ENCODE measurements at places on chromosomes 5 and 9. TPM values are rescaled to one million over a fixed set of nuclear protein-coding genes. Genes with fewer than 3 reads are reported as not detected.
A peak's percentile ranks its signal among the peaks of the same experiment; 100 is the strongest.

Gene FBXW2
- total RNA-seq, result 46.0 TPM

DNA sequence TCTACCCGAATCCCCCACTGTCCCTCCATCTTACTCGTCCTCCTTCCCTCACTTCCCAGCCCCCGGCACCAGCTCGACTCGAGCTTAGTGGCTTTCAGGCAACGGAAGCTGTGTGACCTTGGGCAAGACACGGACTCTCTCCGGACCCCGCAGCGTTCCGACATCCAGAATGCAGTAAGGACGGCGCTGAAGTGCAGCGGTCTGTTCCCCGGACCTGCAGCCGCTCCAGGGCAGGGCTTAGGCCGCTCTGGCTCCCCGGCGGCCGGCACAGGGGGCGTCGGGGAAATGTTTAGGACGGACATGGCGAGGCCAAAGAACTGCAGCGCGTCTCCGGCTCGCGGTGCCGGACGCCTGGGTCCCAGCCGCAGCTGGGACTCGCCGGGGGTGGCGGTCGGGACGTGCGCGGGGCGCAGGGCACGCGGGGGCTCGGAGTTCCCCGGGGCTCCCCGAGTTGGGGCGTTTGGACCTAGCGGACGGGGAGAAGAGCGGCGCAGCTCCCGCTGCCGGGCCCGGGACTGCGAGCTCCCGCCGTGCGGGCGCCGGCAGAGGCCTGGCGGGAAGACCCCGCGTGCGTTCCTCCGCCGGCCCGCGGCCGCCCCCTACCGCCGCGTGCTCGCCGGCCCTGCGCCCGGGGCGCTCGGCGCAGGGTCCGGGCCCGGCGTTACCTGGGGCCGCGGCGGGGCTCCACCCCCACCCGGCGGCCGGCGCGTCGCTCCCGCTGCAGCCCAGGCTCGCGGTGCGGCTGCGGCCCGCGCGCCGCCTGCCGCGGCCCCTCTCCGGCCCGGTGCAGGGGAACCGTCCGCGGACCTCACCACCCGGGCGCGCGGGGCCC is 5.6 kb upstream of the RNF44 start:
- H3K27ac ChIP-seq, result peak overlapping the region; percentile 86
- H3K4me3 ChIP-seq, result peak overlapping the region; percentile 89
- DNase-seq, result no peak
- no peaks in the 10 kb centered on the region for H3K36me3 ChIP-seq

DNA sequence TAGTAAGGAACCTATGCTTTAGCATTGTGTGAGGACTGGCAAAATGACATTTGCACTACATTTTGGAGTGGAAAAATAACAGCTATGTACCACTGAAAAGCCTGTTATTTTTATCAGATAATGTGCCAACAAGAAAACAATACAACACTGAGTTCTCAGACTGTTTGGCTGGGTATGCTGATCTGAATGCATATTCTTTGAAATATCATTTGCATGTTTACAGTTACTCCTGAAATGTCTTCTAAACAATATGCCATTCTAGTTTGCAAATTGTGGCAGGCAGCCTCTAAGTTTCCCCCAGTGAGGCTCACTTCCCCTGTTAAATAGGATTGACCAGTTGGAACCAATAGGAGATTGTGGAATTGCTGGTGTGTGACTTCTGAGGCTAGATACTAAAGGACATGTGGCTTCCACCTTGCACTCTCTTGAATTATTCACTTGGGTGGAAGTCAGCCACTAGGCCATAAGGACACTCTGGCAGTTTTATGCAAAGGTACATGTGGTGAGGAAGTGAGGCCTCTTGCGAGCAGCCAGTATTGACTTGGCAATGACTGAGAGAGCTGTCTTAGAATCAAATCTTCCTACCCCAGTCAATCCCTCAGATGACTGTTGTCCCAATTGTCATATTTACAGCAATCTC is 250.4 kb upstream of the PCSK5 start:
- no peak overlapping the region for H3K4me3 ChIP-seq
- DNase-seq, result no peak
- H3K36me3 ChIP-seq, result no peaks in the 10 kb centered on the region
- no peak overlapping the region for H3K27ac ChIP-seq
- no peaks in the 10 kb centered on the region for H3K27me3 ChIP-seq

- DNase-seq, result no peak
These were observed 10.5 kb downstream of the ZDHHC12 start for GRCh38 chr9:128713411-128713780.

GRCh38 chr9:136488247-136489214 is 5.7 kb upstream of the SEC16A start:
- H3K4me1 ChIP-seq, result peaks cover 8% of the 10 kb centered on the region
- H3K4me3 ChIP-seq, result no peak overlapping the region

GRCh38 chr5:82332886-82333615 is 54.9 kb upstream of the RPS23 start:
- DNase-seq, result no peak
- no peak overlapping the region for H3K27ac ChIP-seq
- H3K4me1 ChIP-seq, result no peaks in the 10 kb centered on the region
- H3K4me3 ChIP-seq, result no peak overlapping the region
- H3K27me3 ChIP-seq, result 0 out of 2 replicates have a peak, but pooled peaks cover 3% of the 10 kb centered on the region

Gene TAF11L5
- not detected for total RNA-seq

Gene DIRAS2
- 0.03 TPM for total RNA-seq

DNA sequence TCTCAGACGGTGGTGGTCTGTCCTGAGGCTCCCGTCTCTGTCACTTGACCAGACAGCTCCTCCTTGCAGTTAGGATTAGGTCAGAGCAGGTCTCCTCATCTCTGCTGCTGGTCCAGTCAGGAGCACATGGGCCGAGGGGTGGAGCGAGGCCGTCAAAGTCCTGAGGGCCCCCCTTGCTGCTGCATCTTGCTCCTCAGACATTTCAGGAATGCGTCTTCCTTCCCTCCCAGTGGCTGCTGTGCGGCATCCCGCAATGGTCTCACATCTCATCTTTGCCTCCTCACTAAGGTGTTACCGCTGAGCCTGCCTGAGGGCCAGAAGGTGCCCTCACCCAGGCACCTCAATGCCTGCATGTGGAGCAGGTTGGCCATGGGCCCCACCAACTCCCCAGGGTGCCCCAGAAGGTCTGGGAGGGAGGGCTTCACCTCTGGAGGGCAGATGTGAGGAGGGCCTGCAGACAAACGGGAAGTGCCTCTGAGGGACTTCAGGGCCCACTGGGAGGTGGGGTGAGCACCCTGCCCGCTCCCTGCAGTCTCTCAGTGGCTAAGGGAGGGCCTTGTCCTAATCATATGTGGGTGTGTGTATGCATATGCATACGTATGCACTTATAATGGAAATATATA is 137.7 kb upstream of the LMX1B start:
- DNase-seq, result no peak
- no peak overlapping the region for H3K4me3 ChIP-seq
- H3K27me3 ChIP-seq, result no peaks in the 10 kb centered on the region
- H3K4me1 ChIP-seq, result no peaks in the 10 kb centered on the region
- no peaks in the 10 kb centered on the region for H3K36me3 ChIP-seq

GRCh38 chr5:31197183-31197582 is 3.7 kb downstream of the CDH6 start:
- no peak overlapping the region for H3K4me3 ChIP-seq
- DNase-seq, result no peak
- no peaks in the 10 kb centered on the region for H3K36me3 ChIP-seq

- no peak overlapping the region for H3K4me3 ChIP-seq
- no peak for DNase-seq
- no peaks in the 10 kb centered on the region for H3K4me1 ChIP-seq
- no peak overlapping the region for H3K27ac ChIP-seq
- no peaks in the 10 kb centered on the region for H3K27me3 ChIP-seq
These were observed 22.0 kb downstream of the ALDH1A1 start for GRCh38 chr9:72930828-72931227.

DNA sequence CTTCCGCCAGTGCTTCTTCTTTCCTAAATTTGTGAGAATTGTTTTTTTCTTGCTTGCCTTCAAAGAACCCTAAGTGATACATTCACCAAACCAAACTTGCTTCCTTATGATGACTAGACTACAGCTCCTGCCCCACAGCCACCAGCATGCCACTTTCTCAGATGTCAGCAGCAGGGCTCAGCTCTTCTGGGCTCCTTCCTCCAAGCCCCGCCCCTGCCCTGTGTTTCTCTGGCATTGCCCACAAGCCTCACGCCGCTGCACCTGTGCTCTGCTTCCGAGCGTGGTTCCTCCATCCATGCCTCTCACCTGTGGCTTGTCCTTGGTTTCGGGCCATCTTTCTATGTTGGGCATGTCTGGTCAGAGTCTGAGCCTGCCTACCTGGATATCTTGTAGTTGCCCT is 10.6 kb downstream of the UNC5A start:
- no peaks in the 10 kb centered on the region for H3K4me1 ChIP-seq
- DNase-seq, result no peak
- no peaks in the 10 kb centered on the region for H3K27me3 ChIP-seq
- H3K36me3 ChIP-seq, result no peaks in the 10 kb centered on the region

- peak overlapping the region; percentile 25 for H3K4me3 ChIP-seq
- H3K36me3 ChIP-seq, result no peaks in the 10 kb centered on the region
- H3K27ac ChIP-seq, result no peak overlapping the region
- no peaks in the 10 kb centered on the region for H3K4me1 ChIP-seq
- DNase-seq, result no peak
These were observed 579 bp upstream of the ASTN2 start for GRCh38 chr9:117415358-117415914.

- peaks cover 6% of the 10 kb centered on the region for H3K4me1 ChIP-seq
- H3K36me3 ChIP-seq, result no peaks in the 10 kb centered on the region
- peak; percentile 60 for DNase-seq
- H3K4me3 ChIP-seq, result no peak overlapping the region
- no peaks in the 10 kb centered on the region for H3K27me3 ChIP-seq
- H3K27ac ChIP-seq, result peak overlapping the region; percentile 64
These were observed 52.8 kb downstream of the CAST start for GRCh38 chr5:96714951-96715451.

Gene NOXA1
- total RNA-seq, result 3.7 TPM

Gene GRM6
- not detected for total RNA-seq

- H3K27me3 ChIP-seq, result no peaks in the 10 kb centered on the region
- no peaks in the 10 kb centered on the region for H3K4me1 ChIP-seq
- H3K36me3 ChIP-seq, result no peaks in the 10 kb centered on the region
- DNase-seq, result no peak
- H3K27ac ChIP-seq, result no peak overlapping the region
These were observed 195.0 kb upstream of the GHR start for GRCh38 chr5:42228279-42228678.

Gene GABRB2
- not detected for total RNA-seq

Gene PPP3R2
- not detected for total RNA-seq

Gene PTPN3
- 10.4 TPM for total RNA-seq

- no peaks in the 10 kb centered on the region for H3K36me3 ChIP-seq
- no peaks in the 10 kb centered on the region for H3K27me3 ChIP-seq
- H3K27ac ChIP-seq, result no peak overlapping the region
- H3K4me1 ChIP-seq, result peaks cover 13% of the 10 kb centered on the region
- no peak for DNase-seq
- no peak overlapping the region for H3K4me3 ChIP-seq
These were observed 6.5 kb upstream of the RICTOR start for GRCh38 chr5:39080597-39081204.

- H3K4me3 ChIP-seq, result no peak overlapping the region
- no peak for DNase-seq
- H3K27me3 ChIP-seq, result no peaks in the 10 kb centered on the region
- no peaks in the 10 kb centered on the region for H3K4me1 ChIP-seq
- H3K36me3 ChIP-seq, result no peaks in the 10 kb centered on the region
These were observed 2.8 kb upstream of the IL3 start for GRCh38 chr5:132057498-132058255.

GRCh38 chr5:68319706-68320412 is 104.3 kb downstream of the PIK3R1 start:
- no peaks in the 10 kb centered on the region for H3K36me3 ChIP-seq
- no peak for DNase-seq
- H3K27ac ChIP-seq, result no peak overlapping the region
- no peaks in the 10 kb centered on the region for H3K27me3 ChIP-seq

Gene FOXD1
- total RNA-seq, result 63.3 TPM

DNA sequence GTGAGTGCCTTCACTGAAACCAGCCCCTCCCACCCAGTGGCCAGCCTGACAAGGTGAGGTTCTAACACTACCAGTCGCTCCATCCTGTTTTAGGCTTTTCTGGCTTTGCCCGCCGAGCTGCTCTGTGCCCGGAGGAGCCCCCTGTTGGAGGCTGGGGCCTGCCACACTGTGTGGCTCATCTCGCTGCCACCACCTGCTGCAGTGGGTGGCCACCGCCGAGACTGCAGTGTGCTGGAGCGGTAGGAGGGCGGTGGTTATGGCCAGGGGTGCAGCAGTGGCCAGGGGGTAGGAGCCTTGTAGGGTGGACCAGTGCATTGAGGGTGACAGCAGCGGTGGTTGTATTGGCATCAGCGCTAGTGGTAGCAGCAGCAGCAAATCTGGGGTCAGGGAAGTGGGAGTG is 74.7 kb upstream of the PCAT7 start:
- H3K4me1 ChIP-seq, result no peaks in the 10 kb centered on the region
- H3K27me3 ChIP-seq, result no peaks in the 10 kb centered on the region
- H3K4me3 ChIP-seq, result no peak overlapping the region
- DNase-seq, result no peak
- H3K36me3 ChIP-seq, result no peaks in the 10 kb centered on the region
- H3K27ac ChIP-seq, result no peak overlapping the region

Gene PDZD2
- 0.10 TPM for total RNA-seq

GRCh38 chr9:93562157-93562556 is 14.2 kb upstream of the PHF2 start:
- H3K27me3 ChIP-seq, result no peaks in the 10 kb centered on the region
- no peak overlapping the region for H3K27ac ChIP-seq
- no peak for DNase-seq
- no peaks in the 10 kb centered on the region for H3K4me1 ChIP-seq
- no peak overlapping the region for H3K4me3 ChIP-seq

DNA sequence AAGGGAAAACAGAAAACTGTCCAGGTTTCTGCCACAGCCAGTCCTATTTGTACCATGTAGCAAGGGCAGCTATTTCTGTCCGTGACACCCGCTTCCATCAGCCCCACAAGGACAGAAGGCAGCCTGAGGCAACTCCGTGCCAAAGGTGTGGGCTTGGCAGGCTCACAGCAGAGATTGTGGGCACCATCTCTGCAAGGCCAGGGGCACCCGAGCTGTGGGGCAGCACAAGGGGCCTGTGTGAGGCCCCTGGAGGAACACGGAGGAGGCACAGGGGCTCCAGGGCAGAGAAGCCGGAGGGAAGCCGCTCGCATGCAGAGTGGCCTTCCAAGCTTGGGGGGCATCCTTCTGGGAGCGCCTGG is 43.5 kb downstream of the COL23A1 start:
- DNase-seq, result no peak
- no peak overlapping the region for H3K4me3 ChIP-seq
- H3K27me3 ChIP-seq, result no peaks in the 10 kb centered on the region
- no peak overlapping the region for H3K27ac ChIP-seq
- no peaks in the 10 kb centered on the region for H3K36me3 ChIP-seq
- no peaks in the 10 kb centered on the region for H3K4me1 ChIP-seq

GRCh38 chr5:172051643-172052339 is 45.4 kb upstream of the FBXW11 start:
- H3K36me3 ChIP-seq, result no peaks in the 10 kb centered on the region
- H3K4me1 ChIP-seq, result no peaks in the 10 kb centered on the region
- H3K4me3 ChIP-seq, result no peak overlapping the region
- no peak for DNase-seq
- no peaks in the 10 kb centered on the region for H3K27me3 ChIP-seq

Gene ZNF608
- 37.5 TPM for total RNA-seq

Data from Panc1 (cell line).